AG08395 (cell line): ENCODE measurements at places on chromosomes 2 and 18.

- no peak for DNase-seq
Measured at GRCh38 chr2:159828738-159829137, 30.7 kb upstream of the CD302 start.

DNA sequence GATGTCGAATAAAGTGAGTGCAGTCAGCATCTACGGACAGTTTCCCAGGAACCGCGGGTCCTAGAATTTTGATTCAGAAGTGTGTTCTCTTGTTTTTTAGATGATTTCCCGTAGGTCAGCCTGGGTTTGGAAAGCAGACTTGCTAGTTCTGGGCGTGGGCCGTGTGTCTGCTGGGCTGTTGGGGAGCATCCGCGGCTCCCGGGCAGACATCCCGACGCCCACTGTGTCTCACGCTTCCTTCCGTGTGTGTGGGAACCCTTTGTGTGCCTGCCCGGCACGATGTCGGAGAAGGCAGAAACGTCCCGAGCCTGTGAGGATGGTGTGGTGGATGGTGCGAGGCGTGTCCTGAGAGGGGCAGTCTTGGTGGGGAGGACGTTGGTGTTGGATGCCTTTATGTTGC lies 18.4 kb downstream of the CTDP1 start:
- DNase-seq = no peak

DNA sequence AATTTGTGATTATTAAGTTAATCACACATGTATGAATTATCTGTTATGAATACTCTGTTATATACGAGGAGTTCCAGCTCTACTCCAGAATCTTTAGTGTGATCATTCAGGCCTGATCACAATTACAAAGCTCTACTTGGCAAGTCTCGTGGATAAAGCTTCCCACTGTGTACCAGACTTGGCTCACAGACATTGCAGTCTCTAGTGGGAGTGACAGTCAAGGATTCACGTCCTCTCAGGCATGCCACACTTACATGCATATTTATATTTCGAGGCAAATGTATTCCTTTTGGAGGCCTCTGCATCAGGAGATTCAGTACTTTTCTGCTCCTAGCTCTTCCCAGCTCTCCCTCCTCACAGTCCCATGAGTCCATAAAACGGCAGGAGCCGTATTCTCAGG lies 403.4 kb upstream of the CDH7 start:
- DNase-seq = no peak

DNA sequence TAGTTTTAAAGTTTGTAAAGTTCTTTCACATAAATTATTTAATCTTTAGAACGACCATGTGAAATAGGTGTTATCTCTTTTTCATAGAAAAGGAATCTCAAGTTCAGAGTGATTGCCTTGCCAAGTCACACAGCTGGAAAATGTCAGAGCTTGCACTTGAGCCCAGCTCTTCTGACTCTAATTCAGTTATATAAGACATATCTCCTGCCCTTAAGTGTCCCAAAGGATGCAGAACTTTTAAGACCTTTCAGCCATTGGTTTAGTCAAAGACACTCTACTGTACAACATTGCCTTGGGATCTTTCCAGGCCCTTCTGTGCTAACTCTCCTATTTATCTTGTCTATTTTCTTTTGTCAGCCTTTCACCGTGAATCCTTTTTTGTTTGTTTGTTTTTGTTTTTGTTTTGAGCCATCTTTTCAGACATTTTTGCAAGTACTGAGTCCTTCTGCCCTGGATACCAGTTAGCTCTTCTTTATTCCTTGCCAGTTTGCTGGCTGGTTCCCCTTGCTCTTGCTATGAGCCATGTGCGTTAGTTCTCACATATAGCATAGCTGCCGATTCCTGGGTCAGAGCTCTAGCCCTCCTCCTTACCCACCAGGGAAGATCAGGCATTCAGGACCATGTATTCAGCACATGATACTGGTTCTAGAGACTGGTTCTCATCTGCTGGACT lies 160.0 kb upstream of the MYO3B start:
- no peak for DNase-seq

DNA sequence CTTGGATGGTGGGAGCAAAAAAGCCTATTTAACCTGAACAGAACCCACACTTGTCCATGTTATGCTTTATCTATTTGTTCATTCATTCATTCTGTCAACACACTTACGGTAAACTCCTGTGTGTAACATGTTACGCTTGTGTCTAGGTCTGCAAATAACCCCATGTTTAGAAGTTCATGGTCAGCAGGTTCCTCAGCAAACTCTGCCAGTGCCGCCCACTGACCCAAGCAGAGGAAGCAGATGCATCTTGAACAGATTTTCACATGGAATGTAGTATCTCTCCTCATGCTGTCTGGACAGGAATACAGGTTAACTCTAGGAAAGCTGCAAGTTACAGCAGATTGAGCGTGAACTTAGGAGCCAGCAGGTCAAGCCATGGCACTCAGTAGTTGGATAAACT lies 213.7 kb upstream of the COPS8 start:
- DNase-seq = no peak

DNA sequence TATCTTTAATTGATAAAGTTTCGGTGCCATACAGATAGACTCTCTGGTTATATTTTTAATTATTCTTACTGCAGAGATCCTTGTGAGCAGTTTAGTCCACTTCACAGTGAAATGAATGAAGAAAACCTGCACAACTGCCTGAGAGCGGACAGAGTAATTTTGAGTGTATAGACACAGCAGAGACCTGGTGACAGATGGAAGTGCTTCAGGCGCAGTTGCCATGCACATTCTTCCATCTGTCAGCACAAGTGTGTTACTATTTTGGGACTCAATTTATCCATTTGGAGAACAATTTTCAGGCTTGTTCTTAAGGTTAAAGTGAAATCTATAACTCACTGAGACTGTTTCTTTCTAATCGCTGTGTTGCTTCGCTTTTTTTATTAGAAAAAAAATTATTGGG lies 147.8 kb upstream of the SPHKAP start:
- no peak for DNase-seq

DNA sequence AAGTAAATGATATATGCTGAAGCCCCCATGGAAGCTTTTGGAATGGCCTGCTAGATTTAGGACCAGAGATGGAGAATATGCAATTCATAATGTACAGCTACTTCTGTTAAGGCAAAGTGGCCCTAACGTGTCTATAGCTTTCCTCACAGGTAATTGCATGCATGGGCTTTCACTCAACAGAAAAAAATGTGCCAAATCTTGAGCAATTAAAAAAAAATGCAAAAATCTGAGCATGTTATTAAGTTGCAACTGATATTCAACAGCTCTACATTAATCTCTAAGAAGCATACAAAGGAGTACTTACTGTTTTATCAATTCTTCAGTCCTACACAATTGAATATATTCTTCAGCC lies 79.6 kb downstream of the EFEMP1 start:
- DNase-seq = no peak

- no peak for DNase-seq
Measured at GRCh38 chr2:12930391-12930790, 213.7 kb downstream of the TRIB2 start.

- no peak for DNase-seq
Measured at GRCh38 chr2:107542314-107542740, 284.4 kb upstream of the RGPD4 start.

GRCh38 chr2:179543361-179543901 lies 278.8 kb upstream of the SESTD1 start:
- peak; percentile 50 for DNase-seq

DNA sequence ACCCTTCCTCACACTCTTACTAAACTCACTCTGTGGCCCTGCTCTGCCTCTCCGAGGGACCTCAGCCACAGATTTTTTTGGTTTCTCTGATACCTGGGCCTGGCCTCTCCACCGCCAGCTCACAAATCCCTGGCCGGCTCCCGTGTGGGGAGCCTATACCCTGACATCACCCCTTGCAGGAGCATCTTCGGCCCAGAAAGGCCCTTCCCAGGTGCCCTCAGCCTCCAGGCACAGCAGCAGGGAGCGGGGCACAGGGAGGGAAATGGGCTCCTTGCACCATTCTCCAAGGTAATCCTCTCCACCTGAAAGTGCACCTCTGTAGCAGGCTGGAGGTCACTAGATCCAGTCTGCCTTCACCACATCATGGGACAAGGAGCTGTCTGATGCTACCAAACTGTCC lies 43.2 kb downstream of the CRACDL start:
- DNase-seq = no peak

DNA sequence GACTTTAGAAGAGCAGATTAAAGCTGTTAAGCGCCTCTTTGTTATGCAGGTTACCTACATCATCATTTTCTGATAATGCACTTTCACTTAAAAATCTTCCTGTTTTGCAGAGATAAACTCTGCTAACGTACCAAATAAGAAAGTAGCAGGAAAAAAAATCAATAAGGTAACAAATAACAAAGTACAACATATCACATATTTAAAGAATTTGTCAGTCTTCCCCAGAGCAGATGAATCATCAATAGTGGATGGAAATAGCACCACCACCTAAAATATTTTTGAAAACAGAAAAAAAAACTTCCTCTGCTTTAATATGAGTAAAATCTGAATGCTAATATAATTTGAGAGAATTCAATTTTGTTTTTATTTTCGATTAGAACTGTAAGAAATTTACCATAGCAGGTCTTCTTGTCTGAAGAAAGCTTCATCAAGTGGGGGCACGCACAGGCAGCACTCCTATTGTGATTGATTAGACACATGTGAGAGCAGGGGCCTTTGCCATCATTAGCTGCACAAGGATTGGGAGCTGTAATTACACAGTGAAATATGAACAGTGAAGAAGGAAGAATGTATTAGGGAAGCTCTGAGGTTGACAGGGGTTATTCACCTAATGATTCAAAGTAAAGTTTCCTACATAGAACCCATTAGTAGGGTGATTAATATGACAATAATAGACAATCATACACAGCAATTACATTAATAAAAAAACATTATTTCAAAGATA lies 1279.4 kb downstream of the LRP1B start:
- DNase-seq = no peak

DNA sequence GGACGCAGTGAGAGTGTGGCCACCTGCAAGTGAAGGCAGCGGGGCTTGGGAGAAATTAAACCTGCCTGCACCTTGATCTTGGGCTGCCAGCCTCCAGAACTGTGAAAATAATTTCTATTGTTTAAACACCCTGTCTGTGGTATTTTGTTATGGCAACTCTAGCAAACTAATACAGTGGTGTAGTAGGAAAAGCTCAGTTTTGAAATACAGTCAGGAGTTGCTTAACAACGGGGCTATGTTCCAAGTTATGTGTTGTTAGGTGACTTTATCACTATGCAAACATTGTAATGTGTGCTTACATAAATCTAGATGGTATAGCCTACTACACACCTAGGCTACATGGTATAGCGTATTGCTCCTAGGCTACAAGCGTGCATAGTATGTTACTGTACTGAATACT lies 93.4 kb upstream of the FN1 start:
- peak; percentile 23 for DNase-seq

DNA sequence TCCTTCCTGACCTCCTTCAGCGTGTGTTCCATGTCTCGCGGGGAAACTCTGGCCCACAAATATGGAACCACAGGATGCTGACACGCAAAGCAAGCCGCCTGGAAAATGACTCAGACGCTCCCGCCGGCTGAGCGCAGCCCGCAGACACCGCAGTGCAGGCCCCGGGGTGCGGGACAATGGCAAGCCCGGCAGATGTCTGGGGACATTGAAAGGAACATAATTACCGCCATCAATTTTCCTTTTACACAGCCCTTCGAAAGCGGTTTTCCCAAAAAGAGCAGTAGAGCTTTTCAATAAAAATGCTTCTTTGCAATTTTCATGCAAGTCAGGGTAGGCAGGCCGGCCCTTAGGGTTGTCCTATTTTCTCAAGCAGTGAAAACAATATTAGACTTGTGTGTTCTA lies 159.2 kb upstream of the SH3BP4 start:
- DNase-seq = no peak

DNA sequence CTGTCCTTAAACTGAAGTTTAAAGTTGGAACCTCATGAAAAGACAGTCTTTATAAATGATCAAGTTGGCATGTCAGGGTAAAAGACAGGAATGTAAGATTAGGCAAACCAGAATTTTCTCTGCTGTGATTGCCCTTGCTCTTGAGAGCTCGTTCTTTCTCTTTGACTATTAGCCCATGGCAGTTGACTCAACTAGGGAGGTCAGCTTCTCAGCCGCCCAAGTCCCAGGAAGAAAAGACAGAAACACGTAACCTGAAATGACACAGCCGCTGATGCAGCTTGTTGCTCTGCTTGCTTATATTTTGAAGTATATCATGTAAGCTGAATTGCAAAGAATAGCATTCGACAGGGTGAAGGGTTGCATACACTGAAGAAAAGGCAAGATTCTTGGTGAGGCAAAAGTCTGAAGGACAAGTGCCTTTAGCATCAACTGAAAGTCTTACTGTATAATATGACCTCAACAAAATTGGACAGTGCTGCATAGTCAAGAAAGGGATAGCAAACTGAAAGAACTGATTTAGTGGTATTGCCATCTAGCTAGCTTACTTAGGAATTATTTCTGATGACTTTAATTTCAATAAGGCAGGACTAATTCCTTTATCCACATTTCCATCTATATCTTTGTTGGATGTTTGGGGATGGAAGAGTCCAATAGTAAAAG lies 54.7 kb downstream of the ARHGAP15 start:
- no peak for DNase-seq
